ENCODE measurements at places on chromosomes 4 and X. TPM values are rescaled to one million over a fixed set of nuclear protein-coding genes. Genes with fewer than 3 reads are reported as not detected.

Gene ARHGAP6
- total RNA-seq: 4.4 TPM

Gene GAGE2A
- total RNA-seq: not detected

Gene RHOXF1
- total RNA-seq: not detected

Gene SEL1L3
- 70.6 TPM for total RNA-seq

Gene STATH
- total RNA-seq: not detected

Gene FAM50A
- total RNA-seq: 26.1 TPM

Gene HEPH
- 13.1 TPM for total RNA-seq

Gene TAPT1
- total RNA-seq: 46.1 TPM

Gene NXF2
- 0.23 TPM for total RNA-seq

Gene MAGEA1
- total RNA-seq: not detected

Gene FREM3
- total RNA-seq: 3.2 TPM

Gene RRH
- 0.46 TPM for total RNA-seq

Gene FGFBP2
- total RNA-seq: not detected

Gene ENOPH1
- total RNA-seq: 94.8 TPM

Gene NKX3-2
- not detected for total RNA-seq

Gene CENPVL3
- total RNA-seq: 10.4 TPM

Gene C4orf46
- total RNA-seq: 22.4 TPM
